ENCODE measurements at places on chromosomes 2 and 18.
A peak's percentile ranks its signal among the peaks of the same experiment; 100 is the strongest.

DNA sequence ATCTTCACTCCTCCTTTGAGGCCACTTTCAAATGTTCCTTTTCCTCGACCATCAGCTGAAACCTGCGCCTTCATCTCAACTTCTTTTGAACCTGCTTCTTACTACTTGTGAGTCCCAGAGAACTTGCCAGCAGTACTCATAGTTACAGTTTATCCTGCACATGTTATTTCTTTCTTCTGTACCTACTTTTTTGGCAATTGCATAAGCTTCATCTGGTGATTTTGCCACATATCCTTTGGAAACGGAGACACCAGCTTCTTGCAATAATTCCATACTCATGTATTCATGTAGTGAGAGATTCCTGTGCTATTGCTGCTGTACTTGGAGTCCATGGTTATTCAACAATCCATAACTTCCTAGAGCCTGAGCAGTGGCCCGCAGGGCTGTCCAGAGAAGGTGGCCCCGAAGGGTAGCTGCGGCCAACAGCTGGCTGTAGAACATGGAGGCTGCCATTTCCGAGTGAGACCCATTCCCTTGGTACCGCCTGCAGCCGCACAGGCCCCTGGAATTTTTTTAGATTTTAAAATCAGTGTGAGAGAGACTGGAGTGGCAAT lies 39.4 kb downstream of the EFR3B start:
- no peak for DNase-seq

GRCh38 chr18:23994361-23994902 lies 20.1 kb upstream of the TTC39C start:
- DNase-seq, result no peak

- no peak for DNase-seq
These were observed 749 bp downstream of the STK25 start for GRCh38 chr2:241507430-241508239.

DNA sequence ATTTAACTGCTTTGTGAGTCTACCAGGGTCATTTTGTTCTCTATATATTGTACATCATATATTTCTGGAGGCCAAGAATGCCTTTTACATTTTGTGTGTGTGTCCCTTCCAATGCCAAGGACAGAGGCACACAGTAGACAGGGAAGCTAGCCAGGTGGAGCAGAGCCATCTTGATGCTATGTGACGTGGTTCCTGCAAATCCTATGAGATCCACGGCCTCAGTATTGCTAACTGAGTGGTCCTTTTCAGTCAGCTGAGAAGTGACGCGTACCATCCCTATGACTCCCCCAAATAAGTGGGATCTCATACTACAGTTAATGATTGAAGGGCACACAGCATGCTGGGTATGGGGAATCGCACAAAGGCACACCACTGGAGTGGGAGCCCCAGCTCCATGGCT lies 27.3 kb downstream of the CCDC141 start:
- DNase-seq, result no peak

DNA sequence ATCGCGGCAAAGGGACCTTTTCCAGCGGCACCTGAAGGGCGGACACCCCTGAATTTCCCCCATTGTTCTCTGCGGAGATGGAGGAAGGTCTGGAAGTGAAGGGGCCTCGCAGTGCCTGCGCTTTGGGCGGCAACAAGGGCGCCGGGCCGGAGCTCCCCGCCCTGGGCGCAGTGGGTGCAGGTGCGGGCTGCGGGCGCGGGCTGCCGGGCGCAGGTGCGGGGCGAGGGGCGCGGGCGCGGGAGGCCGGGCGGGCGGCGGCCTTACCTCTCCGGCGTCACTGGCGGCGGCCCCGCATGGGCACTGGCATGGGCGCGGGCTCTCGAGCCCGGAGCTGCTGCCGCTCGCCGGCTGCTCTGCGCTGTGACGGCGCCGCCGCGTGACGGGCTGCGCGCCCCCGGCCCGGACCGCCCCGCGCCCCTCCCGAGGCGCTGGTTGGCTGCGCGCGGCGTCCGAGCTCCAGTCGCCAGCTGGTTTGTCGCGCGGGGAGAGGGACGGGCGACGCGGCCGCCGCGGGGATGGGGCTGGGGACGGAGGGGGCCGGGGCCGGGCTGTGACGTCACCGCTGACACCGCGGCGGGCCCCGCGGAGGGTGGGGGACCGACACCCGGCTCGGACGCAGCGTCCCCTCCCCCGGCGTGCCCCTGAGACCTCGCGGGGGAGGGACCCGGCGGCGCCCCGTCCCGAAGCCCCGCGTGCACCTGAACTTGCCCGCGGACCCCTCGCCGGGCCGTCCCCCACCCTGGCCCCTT lies at the start of gene KIF1A:
KIF1A (minus strand) TSS at position 362 of the 749 bp plus-strand sequence. CDS start 22,467 bp downstream, outside the sequence.
- peak; percentile 48 for DNase-seq

- no peak for DNase-seq
These were observed 975.1 kb upstream of the GYPC start for GRCh38 chr2:125680809-125681208.

- DNase-seq, result no peak
These were observed 202.0 kb downstream of the GLI2 start for GRCh38 chr2:120937686-120938044.

DNA sequence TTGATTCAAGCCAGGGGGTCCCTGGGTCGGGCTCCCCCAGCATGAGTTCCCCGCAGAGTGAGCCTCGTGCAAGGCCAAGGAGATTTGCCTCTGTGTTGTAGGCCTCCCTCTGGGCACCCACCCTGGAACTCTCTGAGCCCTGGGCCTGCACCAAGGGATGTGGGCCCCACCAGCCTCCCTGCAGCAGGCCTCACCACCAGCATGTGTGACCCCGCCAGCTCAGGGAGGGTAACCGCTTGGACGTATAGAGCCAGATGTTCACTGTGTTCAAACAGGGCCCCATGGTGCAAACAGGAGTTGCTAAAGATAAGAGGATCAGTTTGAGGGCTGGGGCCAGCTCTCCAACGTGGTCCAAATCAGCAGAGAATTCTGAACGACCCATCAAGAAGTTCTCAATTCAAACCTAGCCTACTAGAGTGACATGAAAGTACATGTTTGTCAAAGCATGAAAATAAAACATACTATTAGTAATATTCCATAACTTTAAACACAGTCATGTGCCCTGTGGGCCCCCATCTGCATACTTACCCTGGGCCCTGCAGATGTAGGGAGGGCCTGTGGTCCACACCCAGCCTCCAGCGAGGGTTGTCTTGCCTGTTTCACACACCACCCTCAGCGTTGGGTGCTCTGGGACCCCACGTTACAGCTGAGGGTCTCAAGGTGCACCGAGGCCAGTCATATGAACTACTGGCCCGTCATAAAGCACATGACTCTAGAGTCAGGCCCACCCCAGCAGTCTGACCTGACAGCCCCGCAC lies 5.5 kb upstream of the TUBB6 start:
- no peak for DNase-seq

GRCh38 chr18:74066018-74066417 lies 81.6 kb downstream of the FBXO15 start:
- no peak for DNase-seq

DNA sequence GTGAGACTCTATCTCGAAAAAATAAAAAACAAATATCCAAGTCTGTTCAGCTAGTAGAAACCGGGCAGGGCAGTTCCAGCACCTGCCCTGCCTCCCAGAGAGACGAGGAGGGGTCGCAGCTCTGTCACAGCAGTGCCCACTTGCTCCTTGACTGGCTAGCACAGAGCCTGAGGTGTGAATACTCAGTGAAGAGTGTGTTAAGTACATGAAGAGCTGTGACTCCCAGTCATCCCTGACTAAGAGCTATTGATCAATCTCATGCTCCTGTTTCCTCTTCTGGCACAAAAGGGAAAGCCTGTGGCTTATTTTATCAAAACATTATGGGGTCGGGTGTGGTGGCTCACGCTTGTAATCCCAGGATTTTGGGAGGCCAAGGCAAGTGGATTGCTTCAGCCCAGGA lies 83.0 kb upstream of the FZD7 start:
- no peak for DNase-seq

- peak; percentile 81 for DNase-seq
These were observed 48.2 kb upstream of the MAP3K20 start for GRCh38 chr2:173027181-173028128.

- no peak for DNase-seq
These were observed 426.2 kb downstream of the NCKAP5 start for GRCh38 chr2:133142087-133142486.

- DNase-seq, result no peak
These were observed 451.3 kb upstream of the VWC2L start for GRCh38 chr2:213959589-213959988.

- DNase-seq, result no peak
These were observed 97.2 kb downstream of the KCTD1 start for GRCh38 chr18:26450989-26451682.

DNA sequence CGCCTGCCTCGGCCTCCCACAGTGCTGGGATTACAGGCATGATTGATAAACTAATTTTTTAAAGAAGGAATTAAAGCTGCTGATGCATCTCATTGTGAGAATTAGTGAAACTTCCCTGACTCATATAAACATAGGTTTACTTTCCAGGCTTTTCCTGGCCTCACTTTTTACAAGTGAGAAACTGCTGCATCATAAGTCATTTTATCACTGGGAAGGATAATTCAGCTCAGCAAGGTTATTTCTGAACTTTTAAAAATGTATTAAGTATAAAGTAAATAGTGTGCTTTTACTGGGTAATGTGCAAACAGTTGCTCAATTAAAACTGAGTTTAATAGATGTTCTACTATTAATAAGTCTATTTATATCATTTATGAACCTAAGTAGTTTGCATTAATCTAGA lies 1130.3 kb upstream of the CDH2 start:
- DNase-seq, result no peak

GRCh38 chr2:100070078-100070477 lies 72.3 kb downstream of the AFF3 start:
- DNase-seq, result no peak

GRCh38 chr2:56713161-56713676 lies 529.4 kb downstream of the CCDC85A start:
- no peak for DNase-seq

- DNase-seq, result no peak
These were observed 20.5 kb downstream of the ARHGAP25 start for GRCh38 chr2:68755071-68755470.

- DNase-seq, result no peak
These were observed 156.1 kb downstream of the TPGS2 start for GRCh38 chr18:36672437-36673344.

DNA sequence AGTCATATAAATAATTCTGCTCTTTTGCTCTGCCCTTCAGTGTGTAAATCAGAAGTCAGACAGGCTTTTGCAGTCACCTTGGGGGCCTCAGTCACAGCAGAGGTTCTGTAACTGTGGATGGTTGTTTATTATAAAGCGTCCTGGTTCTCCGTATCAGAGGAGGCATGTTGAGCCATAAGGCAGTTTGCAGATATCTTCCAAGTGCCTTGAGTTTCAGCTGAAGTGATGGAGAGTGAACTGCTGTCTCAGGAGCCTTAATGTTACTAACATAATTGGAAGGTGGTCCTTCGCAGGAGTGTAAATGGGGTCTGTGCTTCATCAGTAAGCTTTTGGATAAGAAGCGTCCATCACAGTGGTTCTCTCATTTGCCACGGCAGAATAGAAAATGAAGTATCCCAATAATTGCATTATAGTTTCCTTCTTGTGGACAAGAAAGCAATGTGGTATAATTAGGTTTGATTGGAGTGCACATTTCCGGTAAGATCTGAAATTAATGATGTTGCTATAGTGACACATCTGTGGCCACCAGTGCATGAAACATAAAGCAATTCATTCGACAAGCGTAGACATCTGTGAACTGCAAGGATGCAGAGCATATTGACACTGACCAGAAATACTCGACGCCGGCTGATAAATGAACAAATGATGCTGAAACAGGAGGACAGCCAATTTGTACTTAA lies 112.5 kb upstream of the NFATC1 start:
- DNase-seq, result no peak

DNA sequence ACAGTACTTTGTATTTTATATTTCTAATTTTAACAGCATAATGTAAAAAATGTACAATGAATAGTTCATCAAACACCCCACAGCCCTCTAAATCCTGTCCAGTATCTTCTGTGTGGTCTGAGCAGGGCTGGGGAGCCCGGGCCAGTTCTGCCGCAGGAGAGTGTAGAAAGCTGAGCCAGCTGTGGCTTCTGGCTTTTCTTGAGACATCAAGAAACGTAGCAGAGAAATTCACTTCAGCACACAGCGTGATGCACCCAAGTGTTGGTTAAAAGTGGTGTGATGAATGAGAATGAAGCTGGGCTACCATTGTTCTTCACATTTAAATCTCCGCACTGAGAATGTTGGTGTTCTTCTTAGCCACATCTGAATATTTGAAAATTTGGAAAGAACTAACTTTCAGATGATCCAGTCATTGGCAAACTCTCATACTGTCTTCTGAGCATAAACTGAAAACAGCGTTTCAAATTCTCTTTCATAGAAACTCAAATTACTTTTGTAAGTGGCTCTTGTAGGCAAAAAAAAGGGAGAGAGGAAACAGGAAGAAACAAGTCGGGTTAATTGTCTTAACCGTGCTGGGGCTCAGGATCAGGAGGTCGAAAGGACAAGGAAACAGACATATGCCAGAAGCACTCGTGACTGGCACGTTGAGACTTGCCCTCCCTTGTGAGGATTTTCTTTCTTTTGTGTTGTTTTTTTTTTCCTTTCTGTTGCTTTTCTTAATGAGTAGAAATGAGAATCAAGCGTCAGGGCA lies 23.4 kb upstream of the TMEM87B start:
- DNase-seq, result no peak

DNA sequence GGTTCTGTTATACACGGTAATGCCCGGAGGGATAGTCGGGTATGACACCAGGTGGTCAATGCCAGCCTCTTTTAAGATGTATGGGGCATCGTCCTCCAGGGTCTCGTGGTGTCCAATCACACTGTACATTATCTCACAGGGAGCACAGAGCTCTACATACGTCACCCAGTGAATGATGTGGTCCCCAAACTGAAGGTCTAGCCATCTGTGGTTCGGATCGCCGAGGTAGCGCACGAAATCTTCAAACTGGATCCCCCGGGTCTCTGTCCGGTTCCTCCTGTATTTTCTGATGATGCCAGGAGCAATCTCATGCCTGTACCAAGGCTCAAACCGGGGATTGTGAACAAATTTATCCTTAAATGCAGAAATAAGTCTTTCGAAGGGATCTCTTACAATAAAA lies 24.1 kb downstream of the CHST10 start:
- DNase-seq, result no peak

GRCh38 chr2:178523596-178524134 lies 43.4 kb downstream of the PLEKHA3 start:
- no peak for DNase-seq

DNA sequence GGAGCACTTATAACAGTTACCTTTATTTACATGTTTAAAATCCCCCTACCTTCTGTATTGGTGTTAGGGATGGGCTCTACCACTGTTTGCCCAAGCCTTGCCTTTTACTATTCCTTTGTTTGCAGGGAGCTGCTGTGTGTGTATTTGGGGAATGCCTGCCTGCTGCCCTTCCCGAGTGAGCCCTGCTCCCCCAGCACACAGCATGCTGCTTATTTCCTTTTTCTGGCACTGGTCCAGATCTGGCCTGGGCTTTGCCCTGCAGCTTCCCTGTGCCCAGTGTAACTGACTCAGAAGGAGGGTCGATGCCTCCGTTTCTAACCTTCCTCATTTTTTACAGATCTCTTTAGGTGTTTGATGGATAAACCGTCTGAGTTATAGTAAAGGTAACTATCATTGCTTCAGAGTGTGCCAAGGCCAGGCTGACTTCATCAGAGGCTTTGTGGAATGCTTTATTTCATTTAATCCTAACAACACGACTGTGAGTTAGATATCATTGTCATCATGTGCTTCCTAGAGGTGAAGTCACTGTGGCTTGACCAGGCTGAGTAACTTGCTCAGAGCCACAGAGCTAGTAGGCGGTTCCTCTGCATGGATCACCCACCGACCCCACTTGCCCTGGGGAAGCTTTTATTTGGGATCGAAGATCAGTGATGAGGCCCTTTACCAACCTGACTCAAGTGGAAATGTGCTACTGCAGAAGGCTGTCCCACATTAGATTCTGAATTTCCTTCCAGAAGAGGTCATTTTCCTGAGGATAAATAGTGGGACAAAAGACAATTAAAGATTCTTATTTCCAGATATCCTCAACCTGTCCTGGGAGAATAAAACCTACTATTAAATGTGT lies 238.8 kb downstream of the ZNF407 start:
- DNase-seq, result no peak
